Memory B cell (primary cell): ENCODE measurements at places on chromosomes 11 and 22.

GRCh38 chr11:35618497-35619115 is 346 bp downstream of the FJX1 start:
- H3K4me3 ChIP-seq, result peak overlapping the region; percentile 43
- no peak overlapping the region for H3K27ac ChIP-seq
- peaks cover 3% of the 10 kb centered on the region for H3K4me1 ChIP-seq
- no peaks in the 10 kb centered on the region for H3K36me3 ChIP-seq
- peaks cover 11% of the 10 kb centered on the region for H3K27me3 ChIP-seq

DNA sequence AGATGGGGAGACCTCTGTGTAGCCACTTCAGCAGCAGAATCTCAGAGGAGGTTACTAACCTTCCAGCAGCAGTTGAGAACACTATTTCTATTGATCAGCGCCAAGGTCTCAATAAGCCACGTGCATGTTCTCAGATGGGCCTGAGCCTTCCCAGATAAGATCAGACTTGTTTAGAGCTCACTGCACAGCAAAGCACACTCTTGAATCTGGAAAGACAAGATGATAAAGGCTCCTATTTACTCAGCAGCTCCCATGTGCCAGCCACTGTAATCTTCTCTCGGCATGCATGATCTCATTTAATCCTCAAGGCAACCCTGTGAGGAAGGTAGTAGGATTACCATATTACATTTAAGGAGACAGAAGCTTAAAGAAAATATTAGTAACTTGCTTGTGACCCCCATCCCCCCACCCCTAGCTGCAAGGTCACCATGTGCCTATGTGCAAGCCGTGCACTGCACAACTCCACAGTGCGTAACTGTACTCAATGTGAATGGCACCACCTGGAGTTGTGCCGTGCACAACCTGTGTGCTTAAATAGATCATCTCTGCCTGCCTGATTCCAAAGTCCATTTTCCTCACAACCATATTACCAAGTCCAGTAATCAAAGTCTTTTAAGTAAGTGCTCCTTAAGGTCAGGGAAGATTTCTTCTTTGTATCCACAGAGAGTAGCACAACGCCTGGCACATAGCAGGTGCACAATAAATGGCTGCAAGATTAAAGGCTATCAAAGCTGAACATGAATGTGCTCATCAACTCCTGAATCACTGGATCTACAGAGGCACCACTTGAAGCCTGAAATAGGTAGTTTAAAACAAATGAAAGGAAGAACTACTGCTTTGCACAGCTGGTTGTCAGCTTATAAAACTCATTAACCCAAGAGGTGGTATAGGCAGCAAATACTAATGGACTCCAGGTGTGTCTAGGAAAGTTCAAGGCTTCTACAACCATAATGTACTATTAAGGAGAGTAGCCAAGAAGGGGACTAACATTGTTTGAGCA is 293.8 kb downstream of the BUD13 start:
- DNase-seq, result no peak
- H3K27me3 ChIP-seq, result peaks cover 6% of the 10 kb centered on the region
- no peak overlapping the region for H3K4me3 ChIP-seq
- no peaks in the 10 kb centered on the region for H3K4me1 ChIP-seq

DNA sequence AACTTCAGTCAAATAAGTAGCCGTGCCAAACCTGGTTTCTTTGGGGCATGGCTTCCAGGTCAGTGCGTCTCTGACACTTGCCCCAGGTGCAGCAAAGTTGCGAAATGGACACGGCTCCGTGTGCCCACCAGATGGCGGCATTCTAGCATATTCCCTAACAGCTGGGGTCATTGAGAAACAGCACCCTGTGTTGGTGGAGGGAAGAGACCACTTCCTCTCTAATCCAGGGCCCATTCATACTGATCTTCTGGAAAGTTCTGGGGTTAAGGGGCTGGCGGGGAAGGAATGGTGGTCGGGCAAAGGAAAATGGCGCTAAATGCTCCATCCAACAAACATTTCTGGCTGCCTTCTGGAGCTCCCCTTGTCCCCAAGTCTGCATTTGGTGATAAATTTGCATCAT is 141.2 kb upstream of the TIMP3 start:
- no peaks in the 10 kb centered on the region for H3K36me3 ChIP-seq
- H3K4me3 ChIP-seq, result no peak overlapping the region
- H3K27ac ChIP-seq, result no peak overlapping the region
- DNase-seq, result peak; percentile 15
- no peaks in the 10 kb centered on the region for H3K4me1 ChIP-seq
- peaks cover 14% of the 10 kb centered on the region for H3K27me3 ChIP-seq

DNA sequence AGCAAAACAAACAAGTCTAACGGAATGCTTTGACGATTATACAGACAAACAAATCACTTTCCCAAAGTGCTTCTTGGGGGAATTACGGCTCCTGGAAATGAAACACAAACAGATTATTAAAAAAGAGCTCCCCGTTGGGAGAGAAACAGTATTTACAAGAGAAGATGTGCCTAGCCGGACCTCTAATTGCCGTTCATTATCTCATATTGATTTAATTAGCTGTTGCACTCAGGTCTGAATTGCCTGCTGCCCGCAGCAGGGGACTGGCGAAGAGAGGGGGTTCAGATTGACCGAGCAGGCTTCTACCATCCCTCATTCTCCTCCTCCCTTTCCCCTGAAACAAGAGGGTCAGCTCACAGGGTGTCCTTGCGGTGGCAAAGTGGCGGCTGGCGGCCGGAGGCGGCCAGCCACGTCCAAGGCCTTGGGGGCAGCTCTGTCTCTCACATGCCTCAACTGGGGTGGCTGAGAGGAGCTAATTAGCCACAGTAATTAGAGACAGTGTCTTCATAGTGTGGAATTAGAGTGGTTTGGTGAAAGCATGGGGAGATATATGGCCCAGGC is 295.1 kb downstream of the MIAT start:
- no peak overlapping the region for H3K4me3 ChIP-seq
- no peak overlapping the region for H3K27ac ChIP-seq
- H3K4me1 ChIP-seq, result no peaks in the 10 kb centered on the region
- no peaks in the 10 kb centered on the region for H3K36me3 ChIP-seq

- peak overlapping the region; percentile 67 for H3K4me3 ChIP-seq
- H3K4me1 ChIP-seq, result peaks cover 20% of the 10 kb centered on the region
- no peak for DNase-seq
- H3K36me3 ChIP-seq, result no peaks in the 10 kb centered on the region
- peaks cover 3% of the 10 kb centered on the region for H3K27me3 ChIP-seq
Measured at GRCh38 chr11:123303924-123304323, 108.9 kb upstream of the CLMP start.

DNA sequence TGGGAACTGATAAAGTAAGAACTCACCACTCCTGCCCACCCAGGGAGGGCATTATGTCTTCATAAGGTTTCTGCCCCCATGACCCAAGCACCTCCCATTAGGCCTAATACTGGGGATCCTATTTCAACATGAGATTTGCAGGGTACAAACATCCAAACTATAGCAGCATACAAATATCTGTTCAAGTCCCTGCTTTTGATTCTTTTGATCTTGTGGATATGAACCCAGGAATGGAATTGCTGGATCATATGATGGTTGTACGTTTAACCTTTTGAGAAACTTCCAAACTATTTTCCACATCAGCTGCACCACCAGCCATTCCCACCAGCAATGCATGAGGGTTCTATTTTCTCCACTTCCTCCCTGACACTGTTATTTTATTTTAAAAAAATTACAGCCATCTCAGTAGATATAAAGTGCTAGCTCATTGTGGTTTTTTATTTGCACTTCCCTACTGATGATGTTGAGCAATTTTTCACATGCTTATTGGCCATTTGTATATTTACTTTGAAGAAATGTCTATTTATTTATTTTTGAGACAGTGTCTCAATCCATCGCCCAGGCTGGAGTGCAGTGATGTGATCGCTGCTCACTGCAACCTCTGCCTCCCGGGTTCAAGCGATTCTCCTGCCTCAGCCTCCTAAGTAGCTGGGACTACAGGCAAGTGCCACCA is 7.1 kb upstream of the ATG16L2 start:
- no peaks in the 10 kb centered on the region for H3K27me3 ChIP-seq
- no peaks in the 10 kb centered on the region for H3K36me3 ChIP-seq
- no peak overlapping the region for H3K4me3 ChIP-seq
- H3K4me1 ChIP-seq, result peaks cover 16% of the 10 kb centered on the region
- no peak for DNase-seq

DNA sequence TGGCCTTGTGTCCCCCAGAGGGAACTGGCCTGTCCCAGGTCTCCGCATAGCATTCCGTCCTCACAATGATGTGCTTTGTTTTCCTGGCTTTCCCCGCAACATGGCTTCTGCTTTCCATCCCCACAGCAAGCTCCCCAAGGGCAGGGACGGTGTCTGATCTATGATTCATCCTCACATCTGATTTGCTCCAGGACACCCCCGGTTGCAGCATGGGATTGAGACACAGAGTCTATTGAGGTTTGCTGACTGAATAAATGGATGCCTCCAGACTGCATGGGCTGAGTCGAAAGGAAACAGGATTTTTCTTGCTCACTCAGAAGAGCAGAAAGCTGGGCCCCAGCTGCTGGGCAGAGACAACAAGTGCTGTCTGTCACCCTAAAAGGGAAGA is 40.2 kb downstream of the LMO1 start:
- peaks cover 4% of the 10 kb centered on the region for H3K27me3 ChIP-seq
- DNase-seq, result no peak
- H3K4me3 ChIP-seq, result no peak overlapping the region
- peaks cover 5% of the 10 kb centered on the region for H3K4me1 ChIP-seq
- H3K27ac ChIP-seq, result no peak overlapping the region
- no peaks in the 10 kb centered on the region for H3K36me3 ChIP-seq

GRCh38 chr11:126929179-126930061 is 71.2 kb downstream of the KIRREL3 start:
- no peaks in the 10 kb centered on the region for H3K4me1 ChIP-seq
- no peak for DNase-seq
- H3K4me3 ChIP-seq, result no peak overlapping the region
- H3K27ac ChIP-seq, result no peak overlapping the region

DNA sequence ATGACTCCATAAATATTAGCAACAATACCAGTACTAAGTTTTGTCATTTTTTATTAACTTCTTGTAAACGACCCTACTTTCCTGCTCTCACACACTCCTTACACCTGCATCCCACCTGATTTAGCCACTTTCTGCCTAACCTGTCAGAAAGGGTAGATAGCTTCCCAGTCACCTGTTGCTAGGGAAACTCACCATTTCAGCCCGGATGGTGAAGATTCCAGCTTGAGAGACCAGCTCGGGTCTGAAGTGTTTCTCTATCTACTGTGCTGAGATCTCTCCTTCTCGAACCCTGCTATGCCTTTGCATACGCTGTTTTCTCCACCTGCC is at the start of gene PARVG:
Gene PARVG (plus strand): TSS at position 220 of the 327 bp plus-strand sequence. CDS start 2,405 bp downstream, outside the sequence.
- H3K27me3 ChIP-seq, result no peaks in the 10 kb centered on the region
- H3K27ac ChIP-seq, result peak within 1 kb of the TSS; percentile 93
- peak; percentile 59 for DNase-seq
- H3K36me3 ChIP-seq, result peaks cover 5% of the 10 kb centered on the region

DNA sequence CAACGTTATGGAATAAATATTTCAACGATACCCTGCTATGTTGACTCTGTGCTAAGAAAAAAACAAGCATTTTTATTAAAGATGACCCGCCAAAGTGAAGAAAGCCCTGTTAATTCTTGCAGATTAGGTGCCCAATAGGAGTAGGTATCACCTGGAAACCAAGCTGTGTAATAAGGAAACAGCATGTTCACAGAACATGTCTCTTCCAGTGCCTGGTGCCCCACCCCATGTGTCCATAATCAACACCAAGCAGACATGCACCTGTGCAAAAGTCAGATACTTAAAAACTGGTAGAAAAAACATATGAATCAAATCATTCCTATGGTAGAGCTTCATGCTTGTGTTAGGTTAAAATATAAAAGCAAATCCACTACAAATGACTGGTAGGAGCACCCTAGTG is 327.1 kb downstream of the SHANK2 start:
- peaks cover 8% of the 10 kb centered on the region for H3K27me3 ChIP-seq
- H3K27ac ChIP-seq, result no peak overlapping the region
- DNase-seq, result no peak
- no peaks in the 10 kb centered on the region for H3K4me1 ChIP-seq
- H3K36me3 ChIP-seq, result peaks cover 2% of the 10 kb centered on the region
- H3K4me3 ChIP-seq, result no peak overlapping the region

- DNase-seq, result no peak
- peaks cover 18% of the 10 kb centered on the region for H3K4me1 ChIP-seq
- no peak overlapping the region for H3K4me3 ChIP-seq
- H3K27ac ChIP-seq, result no peak overlapping the region
- H3K27me3 ChIP-seq, result no peaks in the 10 kb centered on the region
- no peaks in the 10 kb centered on the region for H3K36me3 ChIP-seq
Measured at GRCh38 chr11:66548041-66548440, 1.3 kb downstream of the ACTN3 start.

GRCh38 chr11:34624069-34624468 is 3.2 kb downstream of the EHF start:
- peaks cover 14% of the 10 kb centered on the region for H3K27me3 ChIP-seq
- DNase-seq, result peak; percentile 19

DNA sequence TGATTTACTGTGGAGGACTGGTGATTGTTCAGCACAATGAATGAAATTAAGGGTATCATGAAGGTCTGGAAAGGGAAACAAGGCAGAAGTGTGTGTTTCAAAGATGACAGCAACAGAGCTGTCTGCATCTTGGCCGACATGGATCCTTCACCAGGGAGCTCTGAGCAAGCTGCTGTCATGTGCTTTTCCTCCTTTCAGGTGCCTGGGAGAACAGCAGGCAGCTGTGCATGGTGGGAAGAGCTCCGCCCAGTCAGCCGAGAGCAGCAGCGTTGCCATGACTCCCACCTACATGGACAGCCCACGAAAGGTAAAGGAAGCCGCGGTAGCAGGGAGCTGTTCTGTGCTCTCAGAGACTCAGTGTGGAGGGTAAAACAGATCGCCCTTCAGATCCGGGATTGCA is 87.1 kb upstream of the YWHAH start:
- no peak overlapping the region for H3K27ac ChIP-seq
- no peaks in the 10 kb centered on the region for H3K4me1 ChIP-seq
- no peaks in the 10 kb centered on the region for H3K27me3 ChIP-seq
- no peak for DNase-seq

DNA sequence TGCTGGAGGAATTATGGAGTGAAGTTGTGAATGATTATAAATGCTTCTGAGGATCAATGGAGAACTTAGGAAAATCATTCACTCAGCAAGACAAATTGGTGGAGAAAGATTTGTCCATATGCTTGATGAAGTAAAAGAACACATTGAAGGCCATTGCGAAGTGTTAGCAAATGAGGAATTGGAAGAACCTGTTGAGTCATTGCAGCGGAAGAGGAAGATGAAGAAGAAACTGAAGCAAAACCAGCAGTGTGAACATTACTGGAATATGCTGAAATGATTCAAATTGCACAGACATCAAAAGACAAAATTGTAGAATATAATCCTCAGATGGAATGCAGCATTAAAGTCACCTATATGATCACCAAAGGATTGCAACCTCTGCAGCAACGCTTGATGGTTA is 168.1 kb downstream of the ADAMTS15 start:
- no peak for DNase-seq
- H3K36me3 ChIP-seq, result no peaks in the 10 kb centered on the region
- H3K4me3 ChIP-seq, result no peak overlapping the region
- H3K27me3 ChIP-seq, result peaks cover 5% of the 10 kb centered on the region
- no peaks in the 10 kb centered on the region for H3K4me1 ChIP-seq
